ENCODE measurements at places on chromosomes 16 and 17.
A peak's percentile ranks its signal among the peaks of the same experiment; 100 is the strongest.

DNA sequence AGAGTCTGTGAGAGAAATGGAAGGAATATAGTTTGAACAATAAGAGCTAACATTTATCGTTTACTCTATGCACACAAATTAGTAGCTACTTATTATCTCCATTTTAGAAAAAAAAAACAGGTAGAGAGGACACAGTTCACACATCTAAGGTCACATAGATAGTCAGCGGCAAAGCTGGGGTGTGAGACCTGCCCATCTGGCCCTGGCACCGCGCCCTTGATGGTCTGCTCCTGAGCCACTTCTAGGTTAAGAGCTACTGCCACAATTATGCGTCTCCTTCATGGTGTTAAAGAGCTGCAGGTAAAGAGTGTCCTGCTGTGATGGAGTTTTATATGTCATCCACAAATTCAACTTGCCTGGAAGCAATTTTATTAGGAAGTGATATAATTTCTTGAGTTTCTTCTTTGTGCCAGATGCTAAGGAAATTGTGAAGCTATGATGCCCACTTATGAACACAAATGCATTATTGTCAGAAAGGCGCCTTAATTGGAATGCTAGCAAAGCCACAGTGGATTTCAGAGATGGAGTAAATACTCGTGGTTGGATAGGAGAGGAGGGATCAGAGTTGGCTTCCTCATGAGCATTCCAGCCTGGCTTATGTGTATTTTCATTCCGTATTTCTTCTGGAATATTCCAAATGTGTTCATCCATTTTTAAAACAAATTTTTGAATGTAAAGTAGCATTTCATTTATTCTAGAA lies 21.3 kb upstream of the MFSD6L start:
- no peak for DNase-seq

DNA sequence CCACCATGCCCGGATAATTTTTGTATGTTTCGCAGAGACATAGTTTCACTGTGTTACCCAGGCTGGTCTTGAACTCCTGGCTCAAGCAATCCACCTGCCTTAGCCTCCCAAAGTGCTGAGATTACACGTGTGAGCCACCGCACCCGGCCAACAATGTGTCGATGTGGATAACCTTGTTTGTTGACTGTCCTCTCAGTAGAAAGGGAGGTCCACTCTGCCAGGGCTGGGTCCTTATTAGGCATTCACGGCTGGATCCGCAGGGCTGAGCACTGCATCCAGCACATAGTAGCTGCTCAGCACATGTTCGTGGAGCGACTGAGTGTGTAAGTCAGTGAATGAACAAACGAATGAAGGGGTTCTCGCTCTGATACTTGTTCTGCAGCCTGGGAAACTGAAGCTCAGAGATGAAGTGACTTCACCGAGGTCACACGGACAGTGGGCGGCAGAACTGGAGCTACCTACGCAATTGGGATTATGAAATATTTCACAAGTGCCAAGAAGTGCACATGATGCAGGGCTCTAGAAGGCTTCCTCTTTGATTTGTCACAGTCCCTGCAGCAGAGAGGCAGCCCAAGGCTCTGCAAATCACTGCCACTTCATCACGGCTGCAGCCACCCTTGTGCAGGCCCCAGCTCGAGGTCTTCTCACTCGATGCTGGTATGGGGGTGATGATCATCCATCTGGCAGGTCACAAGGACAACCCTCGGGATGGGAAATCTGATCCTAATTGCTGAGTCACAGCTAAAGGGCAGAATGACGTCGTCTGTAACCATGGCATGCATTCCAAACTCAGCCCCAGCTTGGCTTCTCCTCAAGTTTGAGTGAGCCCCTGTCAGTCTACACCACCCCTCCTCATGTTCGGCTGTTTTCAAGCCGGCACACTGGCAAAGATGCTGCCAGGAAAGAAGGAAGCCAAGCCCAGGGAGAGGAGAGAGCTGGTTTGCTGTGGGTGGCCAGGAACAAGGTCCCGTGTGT lies 28.0 kb upstream of the SNN start:
- DNase-seq, result no peak

GRCh38 chr17:75818326-75818885 lies 25.8 kb downstream of the UNC13D start:
- DNase-seq, result no peak

DNA sequence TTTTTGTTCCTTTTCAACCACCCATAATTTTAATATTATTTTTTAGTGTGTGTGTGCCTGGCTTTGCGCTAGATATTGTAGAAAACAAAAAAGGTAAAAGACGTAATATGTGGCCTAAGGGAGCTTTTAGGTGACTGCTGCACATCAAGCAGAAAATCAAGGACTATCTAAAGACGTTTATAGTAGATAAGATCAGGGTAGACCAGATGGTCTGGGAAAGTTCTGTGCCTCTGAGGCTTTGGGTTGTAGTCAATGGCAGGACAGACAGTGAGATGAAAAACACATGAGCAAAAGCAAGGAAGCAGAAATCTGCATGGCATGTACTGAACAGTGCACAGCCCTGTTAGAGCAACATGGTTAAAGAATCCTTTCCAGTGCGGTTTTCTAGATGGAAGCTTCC lies 26.8 kb upstream of the ARHGAP23 start:
- DNase-seq, result no peak

DNA sequence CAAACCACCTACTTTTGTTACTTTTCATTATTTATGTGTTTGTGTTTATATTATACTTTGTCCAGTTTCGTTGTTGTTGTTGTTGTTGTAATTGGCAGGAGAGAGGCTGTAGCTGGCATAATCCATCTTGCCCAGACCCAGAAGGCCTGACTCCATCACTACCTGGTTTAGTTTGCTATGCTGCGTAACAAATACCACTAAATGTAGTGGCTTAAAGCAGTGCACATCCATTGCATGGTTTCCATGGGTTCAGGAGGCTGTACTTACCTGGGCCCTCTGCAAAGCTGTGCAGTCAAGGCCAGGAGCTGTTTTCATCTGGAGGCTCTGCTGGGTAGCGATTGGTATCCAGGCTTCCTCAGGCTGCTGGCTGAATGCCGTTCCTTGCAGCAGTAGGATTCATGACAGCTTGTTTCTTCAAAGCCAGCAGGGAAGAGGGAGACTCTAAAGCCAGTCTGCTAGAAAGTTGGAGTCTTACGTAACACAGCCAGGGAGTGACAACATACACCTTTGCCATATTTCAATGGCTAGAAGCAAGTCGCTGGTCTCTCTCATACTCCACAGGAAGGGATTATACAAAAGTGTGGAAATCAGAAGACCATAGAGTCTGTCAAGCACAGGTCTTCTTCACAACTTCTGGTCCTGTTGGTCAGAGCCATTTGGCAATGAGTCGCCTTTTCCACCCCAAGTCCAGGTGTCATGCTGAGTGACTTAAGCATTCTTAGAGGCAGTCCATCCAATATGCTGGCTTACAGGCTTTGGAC lies 41.1 kb downstream of the TNRC6C start:
- no peak for DNase-seq

DNA sequence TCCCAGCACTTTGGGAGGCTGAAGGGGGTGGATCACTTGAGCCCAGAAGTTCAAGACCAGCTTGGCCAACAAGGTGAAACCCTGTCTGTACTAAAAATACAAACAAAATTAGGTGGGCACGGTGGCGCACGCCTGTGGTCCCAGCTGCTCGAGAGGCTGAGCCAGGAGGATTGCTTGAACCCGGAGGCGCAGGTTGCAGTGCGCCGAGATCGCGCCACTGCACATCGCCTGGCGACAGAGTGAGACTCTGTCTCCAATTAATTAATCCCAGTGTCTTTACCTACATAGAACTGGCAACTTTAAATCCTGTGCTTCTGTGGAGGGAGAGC lies 1.5 kb upstream of the ELOB start:
- DNase-seq, result no peak

DNA sequence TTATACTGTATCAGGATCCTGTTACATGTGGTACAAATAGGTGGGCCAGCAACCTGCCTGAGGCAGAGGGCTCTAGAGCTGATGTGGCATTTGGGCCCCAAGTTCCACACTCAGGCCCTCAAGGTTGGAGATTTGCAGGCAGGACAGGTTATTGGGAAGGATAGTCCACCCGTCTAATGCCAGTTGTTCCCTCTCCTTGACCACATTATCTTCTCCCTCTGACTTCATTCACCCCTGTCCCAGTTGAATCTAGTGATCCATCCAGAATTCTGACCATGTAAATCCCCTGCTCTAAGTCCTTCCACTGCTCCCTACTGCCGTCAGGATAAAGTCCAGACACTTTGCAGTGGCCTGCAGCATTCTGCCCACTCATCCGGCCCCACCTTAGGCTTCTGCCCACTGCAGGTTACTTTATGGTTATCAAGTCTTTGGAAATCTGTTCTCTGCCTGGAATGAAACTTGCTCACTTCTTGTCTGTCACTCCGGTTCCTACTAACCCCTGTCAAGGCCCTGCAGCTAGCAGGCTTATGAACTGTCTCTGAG lies 1.9 kb upstream of the NFATC3 start:
- no peak for DNase-seq

DNA sequence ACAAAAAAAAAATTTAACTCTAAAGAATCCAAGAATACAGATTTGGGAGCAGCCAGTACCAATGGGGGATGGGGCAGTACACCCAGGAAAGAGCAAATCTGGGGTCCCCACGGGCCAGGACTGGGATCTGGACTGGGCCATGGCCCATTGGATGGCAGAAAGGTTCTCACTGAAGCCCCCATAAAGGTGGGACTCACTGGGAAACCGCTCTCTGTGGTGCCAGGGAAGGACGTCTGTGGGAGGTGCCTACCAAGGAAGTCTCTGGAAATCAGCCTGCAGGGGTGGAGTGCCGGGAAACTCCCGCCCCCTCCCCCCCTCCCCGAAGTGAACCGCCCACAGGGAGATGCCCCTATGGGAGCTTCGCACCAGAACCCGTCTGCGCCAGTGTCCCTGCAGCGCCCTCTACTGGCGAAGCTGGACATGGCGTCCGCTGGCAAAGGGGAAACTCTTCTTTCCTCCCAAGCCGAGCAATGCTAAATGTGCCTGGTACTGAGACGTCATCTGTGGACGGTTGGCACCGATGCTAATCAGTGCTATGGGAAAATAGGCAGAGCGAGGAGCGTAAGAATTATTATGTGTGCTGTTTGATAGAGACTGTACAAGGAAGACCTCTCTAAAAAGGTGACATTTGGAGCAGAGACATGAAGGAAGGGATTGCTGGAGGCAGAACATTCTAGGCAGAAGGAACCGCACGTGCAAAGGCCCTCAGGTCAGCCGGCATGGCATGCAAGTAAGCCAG lies 671.1 kb downstream of the WWOX start:
- peak; percentile 64 for DNase-seq

- no peak for DNase-seq
Observed at GRCh38 chr17:53061446-53061845, 761.3 kb upstream of the KIF2B start.

DNA sequence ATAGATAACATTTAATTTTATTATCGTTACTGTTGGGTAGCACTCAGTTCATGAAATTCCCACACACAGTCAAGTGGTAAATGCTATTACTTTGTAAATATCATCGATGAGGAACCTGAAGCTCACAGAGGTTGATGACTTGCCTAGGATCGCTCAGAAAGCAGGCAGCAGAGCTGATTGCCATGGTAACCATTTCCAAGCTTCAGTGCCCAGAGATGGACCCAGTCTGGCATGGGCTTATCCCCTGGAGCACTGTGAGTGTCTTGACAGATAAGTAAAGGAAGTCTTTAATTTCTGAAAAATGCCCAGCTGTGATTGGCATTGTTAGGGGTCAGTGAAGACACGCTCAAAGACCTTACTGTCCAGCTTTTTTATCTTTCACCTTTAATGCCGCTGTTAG lies 95.0 kb downstream of the PRKCB start:
- DNase-seq, result no peak

DNA sequence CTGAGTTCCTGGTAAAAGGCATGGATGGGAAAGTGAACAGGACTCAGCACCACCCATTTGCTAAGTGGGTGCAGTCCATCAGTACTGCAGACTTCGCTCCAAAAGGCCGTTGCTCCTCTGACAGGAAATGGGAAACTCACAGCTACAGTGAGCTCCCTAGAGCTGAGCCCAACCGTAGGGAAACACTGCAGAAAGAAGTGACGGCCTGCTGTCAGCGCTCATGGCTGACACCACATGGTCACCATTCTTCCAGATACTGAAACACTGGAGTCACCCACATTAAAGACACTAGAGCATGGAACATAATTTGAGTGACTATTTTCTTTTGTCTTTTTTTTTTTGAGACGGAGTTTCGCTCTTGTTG lies 31.9 kb downstream of the UBE2O start:
- no peak for DNase-seq

DNA sequence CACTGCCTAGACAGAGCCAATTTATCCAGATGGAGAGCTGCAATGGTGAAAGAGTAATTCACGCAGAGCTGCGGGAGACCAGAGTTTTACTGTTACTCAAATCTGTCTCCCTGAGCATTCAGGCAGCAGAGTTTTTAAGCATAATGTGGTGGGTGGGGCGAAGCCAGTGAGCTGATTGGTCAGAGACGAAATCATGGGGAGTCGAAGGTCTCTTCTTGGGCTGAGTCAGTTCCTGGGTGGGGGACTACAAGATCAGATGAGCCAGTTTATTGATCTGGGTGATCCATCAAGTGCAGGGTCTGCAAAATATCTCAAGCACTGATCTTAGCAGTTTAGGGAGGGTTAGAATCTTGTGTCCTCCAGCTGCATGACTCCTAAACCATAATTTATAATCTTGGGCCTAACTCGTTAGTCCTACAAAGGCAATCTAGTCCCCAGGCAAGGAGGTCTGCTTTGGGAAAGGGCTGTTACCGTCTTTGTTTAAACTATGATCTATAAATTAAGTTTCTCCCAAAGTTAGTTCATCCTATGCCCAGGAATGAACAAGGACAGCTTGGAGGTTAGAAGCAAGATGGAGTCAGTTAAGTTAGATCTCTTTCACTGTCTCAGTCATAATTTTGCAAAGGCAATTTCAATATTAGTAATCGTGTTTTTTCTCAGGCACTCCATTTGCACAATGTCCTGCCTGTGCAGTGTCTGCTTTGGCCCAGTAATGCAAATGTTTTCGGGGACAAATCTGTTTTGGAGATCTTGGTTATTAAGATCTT lies 27.0 kb downstream of the PIGL start:
- DNase-seq, result no peak

DNA sequence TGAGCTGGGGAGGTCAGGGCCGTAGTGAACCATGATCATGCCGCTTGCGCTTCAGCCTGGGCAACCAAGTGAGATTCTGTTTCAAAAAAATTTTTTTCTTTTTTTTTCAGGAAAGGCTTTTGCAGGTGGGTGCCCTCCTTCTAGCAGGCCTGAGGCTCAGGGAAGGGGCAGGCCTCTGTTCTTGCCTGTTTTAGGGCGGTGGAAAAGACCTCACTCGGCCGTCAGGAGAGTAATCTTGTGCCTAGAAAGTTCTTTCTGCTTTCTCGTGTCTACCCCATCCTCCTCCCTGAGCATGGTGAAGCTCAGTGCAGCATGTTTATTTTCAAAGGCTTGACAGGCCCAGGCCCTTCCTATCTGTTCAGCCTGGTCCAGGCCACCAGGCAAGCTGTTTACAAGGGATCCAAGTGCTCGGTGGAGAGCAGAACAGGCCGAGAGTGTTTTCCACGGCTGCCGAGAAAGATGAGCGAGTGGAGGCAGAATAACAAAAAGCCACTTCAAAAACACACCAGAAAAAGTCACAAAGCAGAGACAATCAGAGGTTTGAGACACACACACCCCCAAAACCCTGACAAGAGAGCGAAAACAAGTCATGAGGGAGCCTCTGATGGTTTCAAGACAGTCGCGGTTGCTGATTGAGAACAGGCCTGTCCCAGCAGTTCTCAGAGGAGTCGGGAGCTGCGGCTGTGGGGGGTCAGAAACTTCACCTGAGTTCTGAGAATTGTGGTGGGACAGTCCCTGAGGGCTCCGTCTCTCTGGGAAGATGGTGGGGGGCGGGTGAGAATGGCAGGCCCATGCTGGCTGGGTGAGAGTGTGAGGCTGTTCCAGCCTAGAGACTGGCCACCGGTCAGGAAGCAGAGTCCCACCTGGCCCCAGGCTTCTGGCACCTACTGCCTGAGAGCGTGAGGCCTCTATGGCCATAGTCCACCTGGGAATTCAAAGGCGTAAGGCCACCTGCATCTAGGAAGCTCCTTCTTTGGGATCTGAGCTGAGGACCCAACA lies 37.5 kb upstream of the CCR7 start:
- peak; percentile 62 for DNase-seq

Data from activated CD4-positive, alpha-beta T cell treated with anti-CD3 and anti-CD28 coated beads for 24 hours (primary cell).